Activated CD8-positive, alpha-beta memory T cell treated with anti-CD3 and anti-CD28 coated beads, Interleukin-2, amount 50 U/mL, for 4 hours (primary cell): ENCODE measurements at places on chromosomes 6 and 20.

GRCh38 chr6:26553264-26553634, 15.1 kb downstream of the HMGN4 start:
- peak; percentile 75 for DNase-seq

DNA sequence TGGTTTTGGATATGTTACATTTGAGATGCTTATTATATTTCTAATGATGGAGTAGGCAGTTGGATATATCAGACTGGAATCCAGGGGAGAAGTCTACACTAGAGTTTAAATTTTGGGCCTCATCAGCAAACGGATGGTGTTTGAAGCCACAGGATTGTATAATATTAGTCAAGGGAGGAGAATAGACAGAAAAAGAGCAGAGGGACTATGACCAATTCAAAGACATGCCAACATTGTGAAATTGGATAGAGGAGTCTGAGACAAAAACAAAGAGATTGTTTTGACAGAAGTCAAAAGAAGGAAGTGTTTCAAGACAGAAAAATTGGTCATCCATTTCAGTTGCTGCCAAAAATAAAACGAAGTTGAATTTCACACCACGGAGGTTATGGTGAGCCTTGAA, 66.5 kb downstream of the NOX3 start:
- no peak for DNase-seq

GRCh38 chr6:71886184-71887005, at the start of gene RIMS1:
TSS of gene RIMS1 (plus strand) at chr6:71886550. CDS start at chr6:71887024, 474 bp downstream.
- DNase-seq: no peak

GRCh38 chr6:55049866-55050265, 124.4 kb upstream of the HCRTR2 start:
- no peak for DNase-seq

- no peak for DNase-seq
These were observed 184.2 kb upstream of the MAN1A1 start for GRCh38 chr6:119533603-119534279.

DNA sequence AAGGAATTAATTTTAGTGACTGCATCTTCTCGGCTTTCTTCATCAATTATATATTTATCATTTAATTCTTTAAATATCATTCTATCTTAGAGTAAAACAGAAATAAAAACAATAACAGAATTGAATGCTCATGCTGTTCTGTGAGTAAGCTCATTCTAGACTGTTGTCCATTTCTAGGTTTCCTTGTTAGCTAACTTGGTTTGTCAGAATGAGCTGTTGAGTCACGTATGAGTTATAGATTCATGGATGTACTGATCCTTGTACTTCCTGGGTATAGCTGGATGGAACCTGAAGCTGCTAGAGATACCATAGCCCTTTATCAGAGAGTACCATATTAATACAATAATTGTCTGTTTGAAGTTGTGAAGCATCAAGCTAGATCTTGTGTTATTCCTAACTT, 515.3 kb downstream of the TENT5A start:
- DNase-seq: no peak

GRCh38 chr6:22590423-22590822, 21.1 kb downstream of the HDGFL1 start:
- no peak for DNase-seq

DNA sequence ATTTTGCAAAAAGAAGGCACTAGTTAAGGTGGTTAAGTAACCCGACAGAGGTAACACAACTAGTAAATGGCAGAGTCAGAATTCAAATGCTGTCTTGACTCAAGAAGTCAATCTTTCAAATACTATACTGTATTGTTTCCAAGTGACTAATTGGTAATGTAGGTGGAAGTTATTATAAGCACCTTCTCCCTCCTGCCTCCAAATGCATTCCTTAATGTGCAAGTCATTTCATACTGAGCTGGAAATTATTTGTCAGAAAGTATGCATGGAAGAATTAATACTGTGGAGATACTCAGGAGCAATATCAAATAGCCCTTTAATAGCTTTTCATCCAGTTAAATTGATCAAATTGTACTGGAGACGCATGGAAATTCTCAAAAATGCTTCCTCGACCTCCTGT, 579.1 kb downstream of the DOK5 start:
- no peak for DNase-seq

DNA sequence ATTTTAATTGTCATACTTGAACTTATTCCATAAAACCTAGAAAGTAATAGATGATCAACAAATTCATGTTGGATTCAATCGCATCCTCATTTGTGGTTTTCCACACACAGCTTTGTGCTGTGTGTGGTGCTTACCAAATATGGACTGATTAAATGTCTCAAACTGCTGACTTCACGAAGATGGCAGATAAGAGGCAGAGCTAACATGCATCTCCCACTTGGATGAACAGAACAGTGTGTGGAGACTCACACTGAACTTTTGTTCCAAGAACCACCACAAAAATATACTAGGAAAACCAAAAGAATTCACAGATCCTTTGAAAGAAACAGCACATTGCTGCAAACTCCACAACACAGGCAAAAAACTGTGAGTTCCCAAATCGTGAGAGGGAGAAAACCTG, 603.7 kb downstream of the TENT5A start:
- no peak for DNase-seq

DNA sequence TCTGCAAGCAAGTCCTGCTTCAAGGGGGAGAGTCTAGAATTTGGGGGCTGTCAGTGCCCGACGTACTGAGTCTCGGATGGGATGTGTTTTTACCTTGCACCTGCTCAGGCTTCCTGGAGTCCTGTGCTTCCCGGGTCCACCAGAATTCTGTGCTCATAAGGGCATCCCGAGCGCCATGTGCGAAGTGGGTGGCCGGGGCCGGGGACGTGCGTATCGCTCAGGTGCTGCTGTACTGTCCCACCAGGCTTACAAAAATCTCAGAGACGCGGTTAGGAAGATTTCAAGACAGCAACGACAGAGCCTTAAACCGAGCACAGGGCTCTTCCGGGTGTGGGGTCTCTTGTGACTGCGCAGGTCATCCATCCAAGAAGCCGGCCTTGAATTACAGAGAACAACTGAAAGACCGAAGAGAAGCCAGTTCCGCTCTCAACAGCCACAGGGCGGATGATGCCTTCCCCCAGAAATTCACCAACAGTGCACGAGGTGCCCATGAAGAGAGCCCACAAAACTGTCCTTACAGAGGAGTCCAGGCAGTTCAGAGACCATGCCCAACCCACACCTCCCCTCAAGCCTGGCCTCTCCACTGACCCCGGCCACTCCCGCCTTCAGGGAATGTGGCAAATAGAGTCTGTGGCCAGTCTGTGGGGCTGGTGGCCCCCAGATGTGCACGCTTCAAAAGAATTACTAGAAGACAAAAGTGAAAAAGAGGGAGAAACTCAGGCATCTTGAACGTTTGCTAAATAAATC, 104.7 kb downstream of the PXDC1 start:
- DNase-seq: no peak

GRCh38 chr6:81476881-81477280, 275.6 kb downstream of the TENT5A start:
- no peak for DNase-seq

GRCh38 chr20:49747707-49748524, 34.2 kb upstream of the B4GALT5 start:
- DNase-seq: no peak

DNA sequence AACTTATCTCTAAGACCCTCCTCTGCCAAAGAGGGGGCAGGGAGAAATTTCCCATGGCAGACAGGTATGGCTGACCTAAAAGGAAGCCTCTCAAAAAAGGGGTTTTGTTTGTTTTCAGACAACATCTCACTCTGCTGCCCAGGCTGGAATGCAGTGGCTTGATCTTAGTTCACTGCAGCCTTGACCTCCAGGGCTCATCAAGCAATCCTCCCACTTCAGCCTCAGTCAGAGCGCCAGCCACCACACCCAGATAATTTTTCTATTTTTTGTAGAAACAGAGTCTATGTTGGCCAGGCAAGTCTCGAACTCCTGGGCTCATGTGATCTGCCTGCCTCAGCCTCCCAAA, 3.8 kb downstream of the EZR start:
- no peak for DNase-seq
